Mesothelial cell of epicardium (in vitro differentiated cells): ENCODE measurements at places on chromosomes 3 and 15.

DNA sequence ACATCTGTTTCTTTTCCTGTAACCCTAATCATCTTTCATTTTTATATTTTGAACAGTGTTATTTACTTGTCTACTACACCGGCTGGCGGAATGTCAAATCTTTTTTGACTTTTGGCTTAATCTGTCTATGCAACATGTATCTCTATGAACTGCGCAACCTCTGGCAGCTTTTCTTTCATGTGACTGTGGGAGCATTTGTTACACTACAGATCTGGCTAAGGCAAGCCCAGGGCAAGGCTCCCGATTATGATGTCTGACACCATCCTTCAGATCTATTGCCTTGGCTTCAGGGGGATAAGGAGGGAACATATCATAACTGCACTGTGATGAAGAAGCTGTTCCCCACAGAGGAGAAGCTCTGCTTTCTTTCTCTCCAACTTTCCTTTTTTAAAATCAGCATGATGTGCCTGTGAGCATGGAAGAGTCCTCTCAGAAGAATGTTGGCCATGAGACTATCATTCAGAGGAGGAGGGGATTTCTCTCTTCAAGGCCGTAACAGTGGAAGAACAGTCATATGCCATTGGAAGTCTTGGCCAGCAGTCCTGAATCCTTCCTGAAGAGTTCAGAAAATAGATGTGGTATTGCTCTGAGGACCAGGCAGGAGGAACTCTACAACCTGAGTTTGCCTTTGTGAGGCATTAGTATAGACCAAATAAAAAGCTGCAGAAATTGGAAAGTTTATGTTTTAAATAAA, 69.9 kb downstream of the SEC22A start:
- H3K4me1 ChIP-seq: no peaks in the 10 kb centered on the region
- H3K27ac ChIP-seq: no peak overlapping the region
- no peak overlapping the region for H3K4me3 ChIP-seq
- H3K36me3 ChIP-seq: peaks cover 29% of the 10 kb centered on the region
- no peaks in the 10 kb centered on the region for H3K27me3 ChIP-seq
- DNase-seq: no peak

- peak overlapping the region; percentile 99 for H3K4me3 ChIP-seq
- H3K27me3 ChIP-seq: no peaks in the 10 kb centered on the region
Observed at GRCh38 chr15:70093481-70094319, 4.0 kb downstream of the TLE3 start.

DNA sequence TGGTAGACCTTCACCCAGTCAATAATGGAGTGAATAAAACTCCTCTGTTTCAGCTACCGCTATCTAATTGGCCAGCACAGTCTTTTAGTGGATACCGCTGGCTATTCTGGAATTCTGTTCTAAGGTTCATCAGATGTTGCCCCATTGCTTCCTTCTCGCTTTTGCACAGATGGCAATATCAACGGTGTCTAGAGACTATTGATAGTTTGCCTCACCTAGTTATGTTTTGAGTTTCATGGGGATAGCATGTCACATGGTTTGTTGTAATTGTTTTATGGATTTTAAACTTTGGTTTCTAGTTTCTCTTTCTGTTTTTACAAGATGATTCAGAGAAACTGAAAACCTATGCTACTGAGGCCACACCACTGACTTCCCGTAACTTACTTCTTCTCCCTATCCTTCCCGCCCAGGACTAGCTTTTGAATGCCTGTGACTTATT, 2.0 kb downstream of the XRN1 start:
- H3K36me3 ChIP-seq: peaks cover 25% of the 10 kb centered on the region
- no peak for DNase-seq
- peak overlapping the region; percentile 100 for H3K4me3 ChIP-seq
- no peaks in the 10 kb centered on the region for H3K27me3 ChIP-seq
- peaks cover 24% of the 10 kb centered on the region for H3K4me1 ChIP-seq

- DNase-seq: peak; percentile 87
- peak overlapping the region; percentile 76 for H3K27ac ChIP-seq
- peaks cover 34% of the 10 kb centered on the region for H3K4me1 ChIP-seq
- H3K36me3 ChIP-seq: peaks cover 15% of the 10 kb centered on the region
Observed at GRCh38 chr3:134473868-134474546, 11.8 kb downstream of the ANAPC13 start.

DNA sequence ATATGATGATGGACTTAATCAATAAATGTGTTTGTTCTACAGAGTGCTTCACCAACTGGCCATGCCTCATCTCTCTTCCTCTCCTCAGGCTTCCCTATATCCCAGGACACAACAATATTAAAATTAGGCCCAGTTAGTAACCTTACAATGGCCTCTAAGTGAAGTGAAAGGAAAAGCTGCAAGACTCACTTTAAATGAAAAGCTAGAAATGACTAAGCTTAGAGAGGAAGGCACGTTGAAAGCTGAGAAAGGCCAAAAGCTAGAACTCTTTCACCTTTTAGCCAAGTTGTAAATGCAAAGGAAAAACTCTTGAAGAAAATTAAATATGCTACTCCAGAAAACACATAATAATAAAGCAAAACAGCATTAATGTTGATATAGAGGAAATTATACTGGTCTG, 1010.3 kb downstream of the NAALADL2 start:
- no peak overlapping the region for H3K4me3 ChIP-seq
- peaks cover 9% of the 10 kb centered on the region for H3K4me1 ChIP-seq
- DNase-seq: no peak
- no peak overlapping the region for H3K27ac ChIP-seq
- peaks cover 2% of the 10 kb centered on the region for H3K36me3 ChIP-seq

DNA sequence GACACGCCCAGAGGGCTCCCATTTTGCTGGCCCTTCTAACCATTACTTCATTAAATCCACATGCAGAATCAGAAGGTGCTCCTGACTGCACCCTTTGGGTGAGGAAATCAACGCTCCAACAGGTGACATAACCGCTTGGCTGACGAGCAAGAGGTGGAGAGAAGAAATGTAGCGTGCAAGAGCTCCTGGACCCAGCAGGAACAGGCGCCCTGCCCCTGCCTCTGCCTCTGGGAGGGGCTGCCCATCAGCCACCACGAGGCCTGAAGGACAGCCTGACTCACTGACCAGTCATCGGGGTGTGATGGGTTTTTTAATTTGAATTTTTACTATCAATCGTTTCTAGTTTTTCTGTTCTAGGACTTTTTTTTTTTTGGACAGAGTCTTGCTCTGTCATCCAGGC, 218.2 kb downstream of the ADAMTS17 start:
- H3K27ac ChIP-seq: no peak overlapping the region
- H3K4me3 ChIP-seq: no peak overlapping the region
- no peak for DNase-seq
- no peaks in the 10 kb centered on the region for H3K27me3 ChIP-seq
- peaks cover 17% of the 10 kb centered on the region for H3K4me1 ChIP-seq
- H3K36me3 ChIP-seq: peaks cover 49% of the 10 kb centered on the region

DNA sequence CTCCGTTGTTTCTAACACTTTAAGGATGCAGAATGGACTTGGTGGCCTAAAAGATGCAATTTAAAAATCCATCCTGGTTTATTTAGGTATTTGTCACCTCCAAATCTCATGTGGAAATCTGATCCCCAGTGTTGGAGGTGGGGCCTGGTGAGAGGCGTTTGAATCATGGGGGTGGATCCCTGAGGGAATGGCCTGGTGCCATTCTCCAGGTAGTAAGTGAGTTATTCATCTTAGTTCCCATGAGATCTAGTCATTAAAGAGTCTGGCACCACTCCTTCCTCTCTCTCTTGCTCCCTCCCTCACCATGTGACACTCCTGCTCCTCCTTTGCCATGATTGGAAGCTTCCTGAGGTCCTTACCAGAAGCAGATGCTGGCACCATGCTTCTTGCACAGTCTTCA, 339.1 kb downstream of the NTRK3 start:
- no peak overlapping the region for H3K27ac ChIP-seq
- no peaks in the 10 kb centered on the region for H3K4me1 ChIP-seq
- no peak for DNase-seq
- peaks cover 17% of the 10 kb centered on the region for H3K27me3 ChIP-seq
- H3K4me3 ChIP-seq: no peak overlapping the region

GRCh38 chr15:34609102-34610057, 25.9 kb upstream of the GOLGA8B start:
- H3K4me3 ChIP-seq: peak overlapping the region; percentile 1
- H3K27me3 ChIP-seq: peaks cover 3% of the 10 kb centered on the region
- DNase-seq: no peak

DNA sequence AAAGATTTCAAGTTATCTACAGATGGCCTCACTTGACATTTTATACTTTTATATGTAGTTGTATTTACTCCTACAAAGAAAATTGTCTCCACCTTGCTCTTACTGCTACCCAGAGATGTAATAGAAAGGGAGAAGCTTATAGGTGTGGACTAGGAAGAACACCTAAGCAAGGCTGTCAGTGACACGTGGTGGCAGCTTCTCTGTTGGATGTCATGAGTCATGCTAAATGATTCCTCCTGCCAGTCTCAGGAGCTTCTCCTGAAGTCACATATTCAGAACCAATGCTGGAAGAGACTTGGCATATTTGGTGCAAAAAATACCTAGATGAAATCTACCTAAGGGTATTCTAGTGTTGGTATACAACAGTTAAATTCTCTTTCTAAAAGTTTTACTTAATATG, 184.7 kb downstream of the LRRC3B start:
- no peaks in the 10 kb centered on the region for H3K4me1 ChIP-seq
- H3K4me3 ChIP-seq: no peak overlapping the region
- DNase-seq: no peak
- H3K36me3 ChIP-seq: no peaks in the 10 kb centered on the region
- no peak overlapping the region for H3K27ac ChIP-seq
